ENCODE measurements at places on chromosomes 13 and 19.

DNA sequence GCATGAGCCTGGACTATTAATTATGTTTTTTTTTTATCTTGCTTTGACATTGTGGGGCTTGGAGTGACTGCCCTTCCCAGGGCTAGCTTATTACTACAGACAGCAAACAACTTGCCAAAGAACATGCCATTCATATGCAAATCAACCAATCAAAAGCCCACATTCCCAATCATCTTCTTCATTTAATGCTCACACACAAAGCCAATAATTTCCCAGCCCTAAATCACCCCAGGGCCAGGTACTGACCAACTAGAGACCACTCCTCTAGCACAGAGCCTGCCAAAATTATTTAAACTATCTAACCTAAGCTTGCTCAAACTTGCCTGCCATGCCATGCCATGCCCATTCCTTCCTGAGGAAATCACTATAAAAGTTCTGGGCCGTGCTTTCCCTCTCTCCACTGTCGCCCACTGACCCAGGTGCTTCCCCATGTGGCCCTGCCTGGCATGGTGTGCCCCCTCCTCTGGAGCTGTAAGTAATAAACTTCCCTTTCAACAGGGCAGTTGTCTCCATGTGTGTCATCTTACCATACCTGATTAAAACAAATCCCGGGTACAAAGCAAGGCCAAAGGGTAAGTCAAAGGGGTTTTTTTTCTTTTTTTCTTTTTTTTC is 15.7 kb downstream of the PBX4 start:
- H3K36me3 ChIP-seq: peaks cover 3% of the 10 kb centered on the region
- peaks cover 47% of the 10 kb centered on the region for H3K4me1 ChIP-seq
- DNase-seq: no peak
- no peaks in the 10 kb centered on the region for H3K27me3 ChIP-seq
- H3K4me3 ChIP-seq: peak overlapping the region; percentile 79

DNA sequence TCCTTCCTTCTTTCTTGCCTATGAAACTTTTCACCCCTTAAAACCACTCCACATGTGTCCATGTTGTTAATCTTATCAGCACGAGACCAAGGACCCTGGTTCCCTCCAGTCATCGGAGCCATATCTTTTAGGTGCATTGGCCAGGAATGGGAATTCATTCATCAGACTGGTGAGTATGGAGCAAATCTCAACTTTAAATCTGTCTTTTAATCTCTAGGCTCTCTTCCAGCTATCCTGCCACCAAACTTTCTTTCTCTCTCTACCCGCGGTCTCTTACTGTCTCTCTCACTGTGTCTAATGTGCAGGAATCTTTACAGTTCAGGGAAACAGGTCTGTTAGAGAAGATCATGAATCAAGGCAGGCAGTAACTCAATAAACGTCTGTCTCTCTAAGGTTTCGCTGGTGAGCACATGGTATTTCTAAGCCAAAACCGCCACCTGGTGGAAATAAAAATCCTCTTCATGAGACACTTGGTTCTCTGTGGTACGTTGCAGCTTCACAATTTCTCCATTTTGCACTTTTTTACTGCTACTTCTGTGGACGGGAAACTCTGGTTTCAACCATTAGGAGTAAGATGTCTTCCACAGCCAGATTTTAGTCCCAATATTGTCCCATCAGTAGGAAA is 16.1 kb downstream of the LGALS16 start:
- no peak overlapping the region for H3K4me3 ChIP-seq
- no peak for DNase-seq
- peaks cover under 1% of the 10 kb centered on the region for H3K36me3 ChIP-seq
- no peak overlapping the region for H3K27ac ChIP-seq
- H3K27me3 ChIP-seq: peaks cover 22% of the 10 kb centered on the region

DNA sequence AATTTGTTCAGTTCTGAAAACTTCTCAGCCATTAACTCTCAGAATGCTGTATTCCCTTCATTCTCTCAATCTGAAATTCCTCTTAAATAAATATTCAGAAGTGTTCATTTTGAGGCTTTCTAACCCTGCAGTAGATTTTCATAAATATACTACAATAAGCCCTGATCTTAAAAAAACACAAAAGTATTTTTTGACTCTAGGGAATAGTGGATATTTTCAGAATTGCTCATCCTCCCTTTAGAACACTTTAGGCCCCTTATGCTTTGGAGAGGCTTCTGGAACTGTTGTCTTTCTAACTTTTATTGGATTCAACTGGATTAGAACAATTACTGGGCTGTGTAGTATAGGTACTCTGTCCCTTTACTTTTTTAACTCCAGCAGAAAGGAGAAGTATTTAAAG is 1662.6 kb upstream of the MIR17HG start:
- H3K27ac ChIP-seq: no peak overlapping the region
- no peaks in the 10 kb centered on the region for H3K36me3 ChIP-seq
- no peaks in the 10 kb centered on the region for H3K4me1 ChIP-seq
- no peak overlapping the region for H3K4me3 ChIP-seq
- DNase-seq: no peak

DNA sequence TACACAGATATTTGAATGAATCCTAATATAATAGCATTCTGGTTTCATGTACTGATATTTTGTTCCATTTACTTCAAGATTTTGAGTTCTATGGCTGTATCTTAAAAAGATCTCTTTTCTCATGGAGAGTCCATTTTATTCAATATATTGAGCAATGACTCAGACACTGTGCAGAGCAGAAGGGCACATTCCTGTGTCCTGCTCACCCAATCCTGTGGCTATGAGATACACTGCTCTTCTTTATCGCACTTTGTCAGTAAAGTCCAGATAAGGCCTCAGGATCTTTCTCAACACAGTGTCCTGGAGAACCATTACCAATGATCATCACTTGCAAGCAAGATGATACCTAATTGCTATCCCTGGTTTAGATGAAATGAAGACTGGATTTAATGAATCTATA is 155.0 kb downstream of the CYSLTR2 start:
- DNase-seq: no peak
- H3K4me1 ChIP-seq: peaks cover 20% of the 10 kb centered on the region
- H3K27me3 ChIP-seq: peaks cover 5% of the 10 kb centered on the region
- H3K4me3 ChIP-seq: no peak overlapping the region

- no peak for DNase-seq
- no peaks in the 10 kb centered on the region for H3K36me3 ChIP-seq
- H3K27me3 ChIP-seq: no peaks in the 10 kb centered on the region
- no peak overlapping the region for H3K27ac ChIP-seq
Observed at GRCh38 chr19:31519908-31520307, 170.7 kb upstream of the TSHZ3 start.

GRCh38 chr19:46107371-46107770 is 17.1 kb downstream of the IGFL3 start:
- peaks cover 7% of the 10 kb centered on the region for H3K27me3 ChIP-seq
- no peaks in the 10 kb centered on the region for H3K4me1 ChIP-seq
- H3K27ac ChIP-seq: no peak overlapping the region
- no peak for DNase-seq

DNA sequence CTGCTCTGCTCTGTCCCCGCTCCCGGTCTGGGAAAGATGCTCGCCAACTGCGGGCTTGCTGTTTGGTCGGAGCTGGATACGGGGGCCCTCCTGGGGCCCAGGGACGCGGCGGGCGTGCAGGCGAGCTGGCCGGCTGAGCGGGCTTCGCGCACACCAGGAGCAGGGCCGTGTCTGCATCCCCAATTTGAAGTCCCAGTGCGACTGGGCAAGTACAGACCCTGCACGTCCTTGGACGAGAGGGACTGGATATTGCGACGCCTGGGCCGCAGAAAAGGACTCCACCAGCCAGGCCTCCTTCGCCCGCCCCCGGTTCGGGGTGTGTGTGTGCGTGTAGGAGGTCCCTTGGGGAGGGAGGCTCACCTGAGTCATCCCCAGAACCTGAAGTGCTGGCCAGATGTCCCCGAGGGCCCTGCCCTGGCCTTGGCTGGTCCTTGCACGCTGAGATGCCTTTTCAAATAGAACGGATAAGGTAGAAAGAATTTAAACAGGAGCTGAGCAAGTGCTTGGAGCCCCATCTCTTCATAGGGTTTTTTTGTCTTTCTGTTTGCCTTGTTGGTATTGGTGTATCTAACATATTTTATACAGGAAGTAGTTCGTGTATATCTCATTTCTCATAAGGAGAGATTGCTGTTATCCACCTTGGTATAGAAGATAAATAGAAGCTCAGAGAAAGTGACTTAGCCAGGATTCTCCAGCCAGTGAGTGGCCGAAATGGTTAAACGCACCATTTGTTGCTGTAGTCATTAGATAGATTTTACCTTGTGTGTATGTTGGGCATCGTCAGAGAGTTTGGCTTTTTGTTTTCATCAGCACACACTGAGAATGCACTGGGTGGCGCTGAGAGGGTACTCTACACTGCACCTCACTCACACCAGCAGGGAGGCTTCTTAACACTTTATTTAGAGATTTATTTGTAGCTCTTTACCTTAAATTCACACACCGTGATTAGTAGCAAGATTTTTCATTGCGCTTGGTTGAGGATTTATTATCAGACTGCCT is 1.1 kb downstream of the NAXD start:
- peaks cover 23% of the 10 kb centered on the region for H3K4me1 ChIP-seq
- peak overlapping the region; percentile 94 for H3K4me3 ChIP-seq
- H3K27ac ChIP-seq: peak overlapping the region; percentile 77
- no peak for DNase-seq

- peaks cover 53% of the 10 kb centered on the region for H3K27me3 ChIP-seq
- peaks cover 2% of the 10 kb centered on the region for H3K36me3 ChIP-seq
- H3K4me3 ChIP-seq: peak overlapping the region; percentile 92
Observed at GRCh38 chr19:50835103-50835784, 1.9 kb upstream of the KLK15 start.

DNA sequence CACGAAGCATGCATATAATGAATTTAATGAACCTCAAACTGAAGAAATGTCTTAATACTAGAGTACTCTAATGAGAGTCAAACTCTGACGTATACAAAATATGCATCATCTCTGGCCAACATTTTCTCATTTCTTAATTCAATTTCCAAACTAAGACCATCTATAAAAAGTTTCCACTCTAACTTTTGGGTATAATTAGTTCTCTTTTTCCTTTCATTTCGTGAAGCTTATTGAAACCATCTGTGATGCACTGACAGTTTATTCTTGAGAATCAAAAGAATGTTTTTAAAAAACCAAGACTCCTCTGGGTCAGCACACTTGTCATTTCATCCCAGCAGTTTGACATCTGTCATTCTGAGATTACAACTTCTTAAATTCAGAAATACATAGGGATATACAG is 90.0 kb downstream of the CAB39L start:
- no peak for DNase-seq
- peaks cover 10% of the 10 kb centered on the region for H3K4me1 ChIP-seq
- H3K27me3 ChIP-seq: no peaks in the 10 kb centered on the region
- H3K4me3 ChIP-seq: no peak overlapping the region
- H3K36me3 ChIP-seq: peaks cover 10% of the 10 kb centered on the region
- H3K27ac ChIP-seq: no peak overlapping the region

- H3K4me3 ChIP-seq: no peak overlapping the region
- no peak overlapping the region for H3K27ac ChIP-seq
- H3K4me1 ChIP-seq: no peaks in the 10 kb centered on the region
Observed at GRCh38 chr13:106362707-106363106, 172.8 kb downstream of the EFNB2 start.

GRCh38 chr13:97911311-97912138 is 42.0 kb upstream of the IPO5 start:
- peaks cover 20% of the 10 kb centered on the region for H3K27me3 ChIP-seq
- H3K4me1 ChIP-seq: peaks cover 2% of the 10 kb centered on the region
- no peak for DNase-seq
- no peaks in the 10 kb centered on the region for H3K36me3 ChIP-seq
- no peak overlapping the region for H3K4me3 ChIP-seq

GRCh38 chr13:23180711-23181110 is at the start of gene SGCG:
Gene SGCG, plus strand, starts transcription at chr13:23180979. Its CDS starts 22,716 bp downstream, at chr13:23203695.
- H3K27ac ChIP-seq: no peak within 1 kb of the TSS
- H3K4me1 ChIP-seq: no peaks in the 10 kb centered on the region
- H3K4me3 ChIP-seq: no peak within 1 kb of the TSS

- peaks cover 9% of the 10 kb centered on the region for H3K4me1 ChIP-seq
- peaks cover 60% of the 10 kb centered on the region for H3K27me3 ChIP-seq
- no peak overlapping the region for H3K27ac ChIP-seq
- H3K4me3 ChIP-seq: no peak overlapping the region
Observed at GRCh38 chr19:46180701-46181387, 32.8 kb downstream of the IGFL2 start.

DNA sequence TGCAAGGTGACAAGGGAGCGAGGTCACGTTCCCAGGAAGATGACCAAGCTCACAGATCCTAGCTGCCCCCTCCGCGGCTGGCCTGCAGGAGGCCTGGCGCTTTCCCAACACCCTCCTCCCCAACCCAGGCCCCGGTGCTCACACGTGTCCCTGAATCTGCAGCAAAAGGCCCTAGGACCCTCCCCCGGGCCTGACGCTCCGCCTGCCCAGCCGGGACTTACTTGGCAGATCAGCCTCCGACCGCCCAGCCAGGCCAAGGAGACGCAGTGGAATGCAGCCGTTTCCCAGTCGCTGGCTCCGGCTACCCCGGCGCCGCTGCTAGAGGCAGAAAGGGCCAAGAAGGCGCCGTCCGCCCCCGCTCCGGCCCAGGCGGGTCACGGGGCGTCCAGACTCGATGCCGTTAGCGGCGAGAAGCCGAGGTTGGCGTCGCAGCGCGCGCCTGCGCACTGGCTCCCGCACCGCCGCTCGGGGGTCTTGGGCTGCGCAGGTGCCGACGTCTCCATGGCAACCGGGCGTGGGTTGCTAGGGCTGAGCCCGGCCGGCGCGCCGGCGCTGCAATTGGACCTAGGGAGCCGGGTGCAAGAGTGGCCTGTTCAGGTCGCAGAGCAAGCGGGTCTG is at the start of gene PNMA8A:
Gene PNMA8A, minus strand, starts transcription at position 448 of the 618 bp plus-strand sequence. CDS start 528 bp downstream, outside the sequence.
- H3K27ac ChIP-seq: no peak within 1 kb of the TSS
- H3K4me3 ChIP-seq: no peak within 1 kb of the TSS
- peaks cover 62% of the 10 kb centered on the region for H3K27me3 ChIP-seq
- peaks cover 9% of the 10 kb centered on the region for H3K4me1 ChIP-seq
- H3K36me3 ChIP-seq: peaks cover 5% of the 10 kb centered on the region

GRCh38 chr13:113618455-113618854 is 33.9 kb downstream of the TFDP1 start:
- H3K4me3 ChIP-seq: no peak overlapping the region
- peaks cover 8% of the 10 kb centered on the region for H3K4me1 ChIP-seq
- H3K36me3 ChIP-seq: peaks cover 8% of the 10 kb centered on the region
- no peak for DNase-seq

GRCh38 chr13:69857183-69857821 is 250.3 kb upstream of the ATXN8OS start:
- no peak overlapping the region for H3K4me3 ChIP-seq
- no peak overlapping the region for H3K27ac ChIP-seq
- H3K27me3 ChIP-seq: no peaks in the 10 kb centered on the region
- H3K4me1 ChIP-seq: no peaks in the 10 kb centered on the region

GRCh38 chr19:40217934-40218890 is at the start of gene TTC9B:
Gene TTC9B, minus strand, starts transcription at chr19:40218384. Its CDS starts 3 bp downstream, at chr19:40218381.
- peaks cover 42% of the 10 kb centered on the region for H3K27me3 ChIP-seq
- no peak within 1 kb of the TSS for H3K4me3 ChIP-seq
- no peak within 1 kb of the TSS for H3K27ac ChIP-seq
- peaks cover 4% of the 10 kb centered on the region for H3K36me3 ChIP-seq
- peaks cover 6% of the 10 kb centered on the region for H3K4me1 ChIP-seq
- no peak for DNase-seq

DNA sequence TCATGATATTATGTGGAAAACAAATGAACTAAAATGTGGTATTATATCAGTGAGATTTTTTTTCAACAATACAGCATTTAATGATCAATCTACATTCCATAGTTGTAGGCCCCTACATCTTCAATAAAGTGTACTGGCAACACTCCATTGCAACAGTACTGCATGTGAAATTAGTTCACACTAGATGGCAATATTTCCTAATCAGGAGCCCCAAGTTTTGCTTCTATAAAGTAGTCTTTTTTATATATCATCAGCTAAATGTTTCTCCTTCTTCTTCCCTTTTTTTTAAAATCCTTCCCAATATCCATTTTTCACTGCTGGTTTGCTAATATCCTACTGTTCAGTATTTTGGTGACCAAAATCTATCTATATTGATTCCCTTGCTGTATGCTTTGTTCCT is 528.3 kb upstream of the ATXN8OS start:
- H3K36me3 ChIP-seq: no peaks in the 10 kb centered on the region
- no peak for DNase-seq
- no peaks in the 10 kb centered on the region for H3K4me1 ChIP-seq
- no peaks in the 10 kb centered on the region for H3K27me3 ChIP-seq
- H3K27ac ChIP-seq: no peak overlapping the region
- H3K4me3 ChIP-seq: no peak overlapping the region
